ENCODE measurements at places on chromosomes 1 and 21. TPM values are rescaled to one million over a fixed set of nuclear protein-coding genes. Genes with fewer than 3 reads are reported as not detected.

- peak; percentile 93 for DNase-seq
Observed at GRCh38 chr1:200415789-200416593, 6.2 kb upstream of the ZNF281 start.

DNA sequence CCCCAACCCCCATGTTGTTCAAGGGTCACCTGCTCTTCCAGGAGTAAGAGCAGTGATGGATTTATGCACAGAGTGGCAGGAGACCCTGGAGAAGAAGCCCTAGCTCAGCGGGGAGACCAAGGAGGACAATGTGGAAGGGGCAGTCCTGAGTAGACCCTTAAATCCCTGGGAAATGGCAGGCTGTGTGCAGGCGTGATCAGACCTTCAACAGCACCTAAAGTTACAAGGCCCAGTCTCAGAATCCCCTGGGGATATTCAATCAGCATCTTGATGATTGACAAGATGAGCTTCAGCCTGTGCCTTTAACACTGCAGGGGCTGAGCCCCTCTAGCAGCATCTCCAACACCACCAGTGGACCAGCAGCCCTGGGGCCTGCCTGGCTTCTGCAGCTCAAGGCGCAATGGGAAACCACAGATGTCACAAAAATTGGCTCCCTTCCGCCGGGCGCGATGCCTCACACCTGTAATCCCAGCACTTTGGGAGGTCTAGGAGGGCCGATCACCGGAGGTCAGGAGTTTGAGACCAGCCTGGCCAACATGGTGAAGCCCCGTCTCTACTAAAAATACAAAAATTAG is 60.4 kb downstream of the IRF2BP2 start:
- no peak for DNase-seq

SLAMF8 gene
- polyA plus RNA-seq, result not detected

SRRM1 gene
- 61.2 TPM for polyA plus RNA-seq

COL11A1 gene
- polyA plus RNA-seq, result 8.3 TPM
